ENCODE measurements at places on chromosomes 12 and 14. TPM values are rescaled to one million over a fixed set of nuclear protein-coding genes. Genes with fewer than 3 reads are reported as not detected.

CATSPERB gene
- not detected for total RNA-seq

KRT77 gene
- total RNA-seq, result not detected

TPPP2 gene
- total RNA-seq, result not detected

TAS2R31 gene
- total RNA-seq, result 13.6 TPM

CCDC177 gene
- not detected for total RNA-seq

LMBR1L gene
- total RNA-seq, result 20.2 TPM

C1S gene
- total RNA-seq, result 790 TPM

KRT80 gene
- total RNA-seq, result 0.25 TPM

BMP4 gene
- total RNA-seq, result 14.4 TPM

APEX1 gene
- total RNA-seq, result 58.8 TPM

GON7 gene
- 28.1 TPM for total RNA-seq

KLRD1 gene
- 0.16 TPM for total RNA-seq

CCDC38 gene
- not detected for total RNA-seq

GPATCH2L gene
- 47.9 TPM for total RNA-seq

PTPN11 gene
- 112 TPM for total RNA-seq

ALDH2 gene
- 23.1 TPM for total RNA-seq

SLC7A8 gene
- 11.7 TPM for total RNA-seq

SLCO1B1 gene
- total RNA-seq, result not detected

APOF gene
- not detected for total RNA-seq

GYS2 gene
- not detected for total RNA-seq

RAPGEF3 gene
- 16.6 TPM for total RNA-seq

RFX4 gene
- not detected for total RNA-seq

SCARB1 gene
- 3.4 TPM for total RNA-seq

CCDC197 gene
- not detected for total RNA-seq

CLEC2A gene
- not detected for total RNA-seq

ACSM4 gene
- not detected for total RNA-seq

SALL2 gene
- total RNA-seq, result 5.3 TPM

HNF1A gene
- total RNA-seq, result 0.09 TPM

LRRC43 gene
- total RNA-seq, result 0.74 TPM

TMEM263 gene
- total RNA-seq, result 138 TPM

HVCN1 gene
- 2.6 TPM for total RNA-seq

C12orf54 gene
- total RNA-seq, result not detected

IKZF4 gene
- total RNA-seq, result 3.4 TPM

RAB15 gene
- 3.8 TPM for total RNA-seq

CRIP1 gene
- 28.4 TPM for total RNA-seq

IL31 gene
- not detected for total RNA-seq

PPP2R3C gene
- total RNA-seq, result 26.2 TPM

TEX52 gene
- total RNA-seq, result not detected

BCL11B gene
- 0.09 TPM for total RNA-seq

ASCL1 gene
- not detected for total RNA-seq

SIVA1 gene
- 79.4 TPM for total RNA-seq

TAS2R9 gene
- total RNA-seq, result 0.09 TPM

HOXC6 gene
- 0.09 TPM for total RNA-seq

SMIM41 gene
- total RNA-seq, result 0.98 TPM

RNASE1 gene
- total RNA-seq, result 1.7 TPM

TMEM253 gene
- 0.27 TPM for total RNA-seq

SPPL3 gene
- 15.9 TPM for total RNA-seq

CDK17 gene
- total RNA-seq, result 49.1 TPM

SLC10A1 gene
- not detected for total RNA-seq

ESYT1 gene
- total RNA-seq, result 207 TPM

KSR2 gene
- total RNA-seq, result not detected

SLC17A8 gene
- total RNA-seq, result not detected

CD69 gene
- total RNA-seq, result not detected

INSM2 gene
- total RNA-seq, result not detected

Measured in fibroblast of the aortic adventitia (primary cell).